H1 (cell line): ENCODE measurements at places on chromosomes 6 and 20. TPM values are rescaled to one million over a fixed set of nuclear protein-coding genes. Genes with fewer than 3 reads are reported as not detected.

The VSX1 gene
- total RNA-seq: not detected in 2 replicates

The DEFB110 gene
- not detected in 2 replicates for total RNA-seq

The DEFB132 gene
- total RNA-seq: not detected in 2 replicates

The MCHR2 gene
- not detected in 2 replicates for total RNA-seq
